ENCODE measurements at places on chromosomes 5 and 9.

- no peak for DNase-seq
These were observed 4.3 kb upstream of the SURF6 start for GRCh38 chr9:133340256-133340655.

GRCh38 chr5:57889558-57889957 lies 406.9 kb upstream of the ACTBL2 start:
- DNase-seq, result peak; percentile 44

DNA sequence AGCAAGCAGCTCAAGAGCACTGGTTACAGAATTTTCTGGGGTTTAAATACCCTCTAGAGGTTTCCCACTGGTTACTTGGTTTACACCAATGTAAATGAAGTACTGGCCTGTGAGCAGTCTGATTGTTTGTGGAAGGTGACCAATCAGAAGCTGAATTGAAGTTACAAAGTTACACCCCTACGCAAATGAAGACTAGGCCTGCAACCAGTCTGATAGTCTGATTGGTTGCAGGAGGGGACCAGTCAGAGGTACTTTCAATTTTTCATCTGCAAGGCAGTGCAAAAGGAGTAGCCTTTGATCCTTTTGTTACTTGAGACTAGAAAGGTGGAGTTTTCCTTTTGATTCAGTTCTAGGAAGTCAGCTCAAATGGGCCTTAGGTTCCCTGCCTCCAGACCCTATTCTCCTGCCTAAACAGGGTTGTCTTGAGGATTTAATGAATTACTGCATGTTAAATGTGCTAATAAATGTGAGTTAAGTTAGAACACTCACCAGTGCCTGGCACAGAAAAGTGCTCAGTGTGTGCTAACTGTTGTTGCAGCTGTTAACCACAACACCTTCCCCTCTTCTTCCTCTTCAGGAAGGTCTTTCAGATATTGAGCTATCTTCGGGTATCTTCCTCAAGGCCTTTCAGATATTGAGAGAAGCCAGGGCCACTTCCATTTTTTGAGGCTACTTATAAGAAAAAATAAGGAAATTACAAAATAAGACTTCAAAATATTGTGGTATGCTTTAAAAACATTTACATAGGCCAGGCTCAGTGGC lies 32.1 kb upstream of the CLINT1 start:
- no peak for DNase-seq

- DNase-seq, result no peak
These were observed 13.3 kb downstream of the UCK1 start for GRCh38 chr9:131517761-131518190.

DNA sequence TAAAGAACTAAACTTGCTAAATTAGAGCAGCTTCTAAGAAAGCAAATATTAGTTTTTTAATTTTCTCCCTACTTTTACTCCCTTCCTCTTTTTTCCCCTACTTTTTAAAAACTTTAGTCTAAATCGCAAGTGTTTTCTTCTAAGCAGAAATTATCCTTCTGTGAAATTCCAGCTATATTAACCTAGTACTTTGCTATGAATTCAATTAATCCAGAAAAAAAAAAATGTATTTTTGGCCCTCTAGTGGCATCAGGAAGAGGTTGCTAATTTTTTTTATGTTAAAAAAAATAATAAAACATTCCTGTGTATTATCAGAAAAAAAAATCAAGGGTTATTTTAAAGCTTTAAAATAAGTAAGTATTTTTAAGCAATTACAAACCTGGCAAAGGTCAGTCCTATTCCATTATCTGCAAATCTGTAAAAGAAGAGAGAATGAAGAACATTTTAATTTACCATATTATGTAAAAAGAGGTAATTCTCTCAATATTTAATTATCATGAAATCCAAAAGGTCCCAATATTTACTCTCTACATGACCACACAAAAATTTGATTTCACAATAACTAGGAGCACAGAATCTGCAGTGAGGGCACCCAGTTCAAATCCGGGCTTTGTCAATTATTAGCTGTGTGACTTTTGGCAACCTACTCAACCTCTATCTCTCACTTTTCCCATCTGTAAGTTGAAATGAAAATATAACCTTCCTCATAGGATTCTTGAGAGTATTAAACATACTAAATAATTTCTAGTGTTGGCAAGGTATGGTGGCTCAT lies 52.0 kb downstream of the CEMIP2 start:
- DNase-seq, result no peak

GRCh38 chr9:128940946-128941755 lies 6.3 kb downstream of the DOLK start:
- no peak for DNase-seq

DNA sequence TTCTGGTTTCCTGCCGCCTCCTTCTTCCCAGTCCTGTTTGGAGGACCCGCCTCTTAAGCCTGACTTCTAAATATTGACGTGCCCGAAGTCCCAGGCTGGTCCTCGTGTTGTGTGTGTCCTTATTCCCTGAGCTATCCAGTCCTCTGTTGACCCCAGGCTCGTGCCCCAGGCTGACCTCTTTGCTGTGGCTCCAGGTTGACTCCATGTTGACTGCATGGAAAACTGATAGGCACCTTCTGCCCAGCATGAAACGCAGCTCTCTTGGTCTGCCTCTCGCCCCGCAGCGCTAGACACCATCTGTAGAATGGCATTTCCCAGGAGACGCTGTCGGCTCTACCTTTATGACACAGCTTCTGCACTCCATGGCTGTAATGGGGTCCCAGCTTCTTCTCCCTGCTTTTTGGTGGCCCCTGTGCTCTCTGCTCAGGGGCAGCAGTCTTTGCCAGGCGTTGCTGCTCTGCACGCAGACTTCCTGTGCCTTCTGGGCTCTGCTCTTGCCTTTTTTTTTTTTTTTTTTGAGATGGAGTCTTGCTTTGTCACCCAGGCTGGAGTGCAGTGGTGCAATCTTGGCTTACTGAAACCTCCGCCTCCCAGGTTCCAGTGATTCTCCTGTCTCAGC lies 28.4 kb downstream of the EHMT1 start:
- DNase-seq, result no peak

- no peak for DNase-seq
These were observed 601 bp upstream of the FAF2 start for GRCh38 chr5:176447591-176447977.

- no peak for DNase-seq
These were observed 97.9 kb downstream of the COL23A1 start for GRCh38 chr5:178492278-178492677.

DNA sequence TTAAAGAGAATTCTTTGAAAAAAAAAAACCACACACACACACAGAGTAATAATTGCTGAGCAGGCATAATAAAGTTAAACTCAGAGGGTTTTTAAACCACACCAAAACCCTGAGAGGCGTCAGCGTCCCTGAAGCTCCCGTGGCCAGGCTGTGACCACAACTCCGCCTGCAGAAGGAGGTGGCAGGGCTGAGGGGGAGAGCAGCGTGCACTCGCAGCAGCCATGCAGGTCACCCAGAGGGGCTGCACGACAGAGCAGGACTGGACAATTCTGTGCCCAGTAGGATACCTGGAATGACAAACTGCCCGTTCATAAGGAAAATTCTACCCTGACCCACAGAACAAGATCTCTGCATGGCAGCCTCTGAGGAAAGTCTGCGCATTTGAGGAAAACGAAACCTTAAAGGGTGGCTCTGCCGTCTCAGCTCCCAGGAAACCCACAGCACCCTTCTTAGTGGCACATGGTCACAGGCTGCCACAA lies 44.0 kb downstream of the ROR2 start:
- DNase-seq, result no peak

GRCh38 chr9:87479801-87480201 lies 17.9 kb upstream of the DAPK1 start:
- no peak for DNase-seq

DNA sequence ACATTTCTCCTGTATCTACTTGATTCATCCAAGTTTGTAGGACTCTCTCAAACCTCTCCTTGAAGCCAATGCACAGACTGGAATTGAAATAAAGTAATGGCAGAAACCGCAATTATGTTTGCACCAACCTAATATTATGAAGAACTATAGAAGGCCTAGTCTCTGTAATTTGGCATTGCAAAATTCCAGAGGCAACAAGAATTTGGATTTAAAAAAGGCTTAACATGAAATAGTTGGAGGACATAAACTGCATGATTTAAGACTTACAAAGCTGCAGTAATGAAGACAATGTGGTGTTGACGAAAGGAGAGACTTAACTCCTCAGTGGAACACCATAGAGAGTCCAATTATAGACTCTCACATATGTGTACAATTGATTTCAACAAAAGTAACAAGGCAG lies 117.8 kb upstream of the MINAR2 start:
- no peak for DNase-seq

GRCh38 chr9:90647843-90648242 lies 5.2 kb upstream of the DIRAS2 start:
- DNase-seq, result no peak

DNA sequence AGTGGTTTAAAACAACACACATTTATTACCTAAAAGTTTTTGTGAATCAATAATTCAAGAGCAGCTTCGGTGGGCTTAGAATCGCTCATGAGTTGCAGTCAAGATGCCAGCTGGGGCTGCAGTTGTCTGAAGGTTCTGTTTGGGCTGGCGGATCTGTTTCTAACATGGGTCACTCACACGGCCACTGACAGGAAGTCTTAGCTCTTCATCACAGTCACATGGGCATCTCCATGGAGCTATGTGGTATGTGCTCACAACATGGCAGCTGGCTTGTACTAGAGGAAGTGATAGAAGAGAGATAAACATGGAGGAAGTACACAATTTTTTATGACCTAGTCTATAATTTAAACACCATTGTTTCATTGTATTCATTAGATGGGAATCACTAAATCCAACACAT lies 11.2 kb downstream of the KLHL9 start:
- no peak for DNase-seq

DNA sequence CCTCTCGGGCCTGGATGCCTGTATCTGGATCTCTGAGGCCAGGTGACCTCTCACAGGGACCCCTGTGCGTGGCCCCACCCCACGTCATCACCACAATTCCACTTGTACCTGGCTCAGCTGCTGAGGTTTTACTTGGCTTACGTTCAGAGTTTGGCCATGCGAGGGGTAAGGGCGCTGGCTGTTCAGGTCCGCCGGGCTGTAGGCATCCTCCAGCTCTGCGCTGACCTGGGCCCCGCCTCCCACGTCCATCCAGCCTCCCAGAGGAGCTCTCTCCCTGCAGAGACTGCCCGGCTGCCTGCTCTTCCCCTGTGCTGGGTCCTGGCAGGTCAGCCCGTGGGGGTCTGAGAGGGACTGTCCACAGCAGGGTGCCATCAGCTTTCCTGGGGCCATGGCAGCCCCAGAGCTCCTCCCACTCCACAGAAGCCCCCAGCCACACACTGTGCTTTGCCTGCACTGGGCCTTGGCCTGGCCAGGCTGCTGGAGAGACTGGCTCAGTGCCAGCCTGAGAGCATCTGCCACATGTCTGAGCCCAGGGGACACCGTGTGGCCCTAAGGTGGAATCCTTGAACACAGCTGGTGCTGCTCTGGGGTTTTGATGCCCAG lies 43.6 kb downstream of the SLC6A3 start:
- DNase-seq, result no peak

DNA sequence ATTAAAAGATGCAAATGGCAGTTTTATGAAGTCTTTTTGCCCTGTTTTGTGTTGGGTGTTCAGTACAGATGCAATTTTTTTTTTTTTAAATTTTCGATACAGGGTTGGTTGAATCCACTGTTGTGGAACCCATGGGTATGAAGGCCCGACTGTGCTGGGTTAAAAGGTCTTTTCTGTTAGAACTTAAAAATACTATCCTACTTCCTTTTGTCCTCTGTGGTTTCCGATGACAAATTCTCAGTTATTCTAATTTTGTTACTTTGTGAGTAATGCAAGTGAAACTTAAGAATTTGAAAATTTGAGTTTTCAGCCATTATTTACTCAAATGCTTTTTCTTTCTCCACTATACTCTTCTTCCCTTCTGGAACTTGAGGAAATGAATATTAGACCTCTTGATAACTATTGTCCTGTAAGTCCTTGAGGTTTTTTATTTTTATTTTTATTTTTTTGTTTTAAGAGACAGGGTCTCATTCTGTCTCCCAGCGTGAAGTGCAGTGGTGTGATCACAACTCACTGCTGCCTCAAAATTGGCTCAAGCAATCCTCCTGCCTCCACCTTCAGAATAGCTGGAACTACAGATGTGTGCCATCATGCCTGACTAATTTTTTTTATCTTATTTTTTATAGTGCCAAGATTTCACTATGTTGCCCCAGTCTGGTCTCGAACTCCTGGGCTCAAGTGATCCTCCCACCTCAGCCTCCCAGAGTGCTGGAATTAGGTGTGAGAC lies 67.5 kb downstream of the ZCCHC7 start:
- DNase-seq, result no peak

- DNase-seq, result no peak
These were observed 105.9 kb downstream of the RFX3 start for GRCh38 chr9:3419893-3420292.

DNA sequence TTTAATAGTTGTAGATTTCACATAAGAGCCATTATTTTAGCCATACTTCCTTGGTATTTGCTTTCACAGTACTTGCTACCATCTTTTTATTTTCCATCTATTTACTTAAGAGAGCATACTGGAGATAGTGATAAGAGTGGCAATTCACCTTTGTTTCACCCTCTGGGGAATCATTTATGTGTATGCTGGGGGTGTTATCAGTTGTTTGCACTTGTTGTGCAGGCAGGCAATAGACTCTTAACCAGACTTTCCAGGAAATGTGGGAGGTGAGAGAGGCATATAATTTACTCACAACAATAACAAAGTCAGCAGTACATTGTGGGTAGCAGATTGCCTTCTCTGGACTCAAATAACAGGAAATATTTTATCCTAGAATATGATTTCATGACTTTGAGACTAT lies 1018.3 kb downstream of the CDH12 start:
- no peak for DNase-seq
